ENCODE measurements at places on chromosomes 5 and 9. TPM values are rescaled to one million over a fixed set of nuclear protein-coding genes. Genes with fewer than 3 reads are reported as not detected.

DNA sequence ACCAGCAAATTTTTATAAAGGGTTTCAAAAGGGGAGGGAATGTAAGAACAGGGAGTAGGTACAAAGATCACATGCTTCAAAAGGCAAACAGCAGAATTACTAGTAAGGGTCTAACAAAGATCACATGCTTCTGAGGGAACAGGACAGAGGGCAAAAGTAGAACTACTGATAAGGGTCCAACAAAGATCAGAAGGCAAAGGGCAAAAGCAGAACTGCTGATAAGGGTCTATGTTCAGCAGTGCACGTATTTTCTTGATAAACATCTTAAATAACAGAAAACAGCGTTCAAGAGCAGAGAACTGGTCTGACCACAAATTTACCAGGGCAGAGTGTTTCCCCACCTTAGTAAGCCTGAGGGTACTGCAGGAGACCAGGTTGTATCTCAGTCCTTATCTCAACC, 469.5 kb upstream of the PIK3R1 start:
- DNase-seq: no peak

- no peak for DNase-seq
Measured at GRCh38 chr9:98396236-98396635, 140.8 kb upstream of the TBC1D2 start.

The FAM221B gene
- 0.29 TPM for total RNA-seq

DNA sequence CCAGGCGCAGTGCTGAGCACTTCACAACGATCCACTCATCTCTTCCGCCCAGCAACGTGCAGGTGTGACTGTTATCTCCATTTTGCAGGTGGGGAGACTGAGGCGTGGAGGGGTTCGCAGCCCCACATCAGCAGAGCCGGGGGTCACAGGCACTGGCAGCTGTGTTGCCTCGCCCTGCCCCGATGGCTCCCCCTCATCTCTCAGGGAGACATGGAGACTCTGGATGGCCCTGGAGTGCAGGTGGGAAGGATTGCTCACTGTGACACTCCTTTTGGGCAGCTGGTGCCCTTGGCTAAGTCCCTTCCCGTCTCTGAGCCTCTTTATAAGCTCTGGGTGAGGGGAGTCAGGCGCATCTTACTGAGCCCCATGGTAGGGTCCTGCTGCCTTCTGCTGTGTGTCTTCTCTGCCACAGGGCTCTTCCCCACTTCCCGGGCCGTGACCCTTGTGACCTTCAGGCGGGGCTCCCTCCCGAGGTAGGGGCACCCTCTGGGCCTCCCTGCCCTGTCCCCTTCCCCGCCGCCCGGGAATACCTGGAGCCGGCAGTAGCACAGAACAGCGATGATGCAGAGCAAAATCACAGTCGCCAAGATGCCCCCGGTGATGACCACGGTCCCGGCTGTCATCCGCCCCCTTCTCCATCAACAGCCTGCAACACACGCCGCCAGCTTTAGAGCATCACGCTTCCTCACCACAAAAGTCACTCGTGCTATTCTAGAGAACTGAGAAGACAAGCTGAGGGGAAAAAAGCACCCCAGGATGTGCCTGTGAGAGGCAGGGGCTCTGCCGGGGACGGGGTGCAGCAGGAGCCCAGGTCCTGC, 29.4 kb downstream of the FAM163B start:
- no peak for DNase-seq

DNA sequence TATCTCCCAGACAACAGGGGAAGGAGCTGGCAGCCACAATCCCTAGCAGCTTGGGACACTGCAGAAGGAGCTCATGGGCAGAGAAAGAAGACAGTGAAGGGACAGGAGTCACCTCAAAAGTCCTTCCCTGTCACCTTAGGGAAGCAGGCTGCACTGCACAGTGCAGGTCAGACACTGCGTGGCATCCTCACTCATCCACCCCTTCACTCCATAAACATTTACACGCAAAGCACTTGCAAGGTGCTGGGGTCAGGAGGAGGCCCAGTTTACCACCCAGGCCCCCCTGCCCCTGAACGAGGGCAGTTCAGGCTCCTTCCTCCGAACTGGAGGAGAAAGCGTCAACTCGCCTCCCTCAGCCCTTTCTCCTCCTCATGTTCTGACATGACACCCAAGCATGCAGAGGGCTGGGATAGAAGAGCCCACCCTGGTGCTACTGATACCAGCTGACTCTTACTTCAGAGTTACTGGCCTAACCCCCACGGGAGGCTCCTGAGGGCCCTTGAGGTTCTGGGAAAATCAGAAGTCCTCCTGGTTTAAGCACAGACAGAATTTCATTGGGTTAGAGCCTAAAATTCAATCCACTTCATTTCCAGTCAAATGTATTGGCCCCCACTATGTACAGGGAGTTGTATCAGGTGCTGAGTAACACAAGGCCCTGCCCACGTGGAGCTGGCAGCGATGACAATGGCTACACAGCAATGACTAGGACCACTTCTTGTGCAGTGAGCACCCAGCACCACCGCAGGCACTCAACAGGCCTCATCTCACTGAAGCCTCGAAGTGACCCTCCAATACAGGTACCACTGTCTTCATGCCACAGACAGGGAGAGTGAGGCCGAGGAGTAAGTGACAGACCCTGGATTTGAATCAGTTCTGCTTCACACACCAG, 70.4 kb downstream of the RAPGEF1 start:
- DNase-seq: no peak

GRCh38 chr5:174145821-174146220, 100.3 kb downstream of the NSG2 start:
- peak; percentile 16 for DNase-seq

DNA sequence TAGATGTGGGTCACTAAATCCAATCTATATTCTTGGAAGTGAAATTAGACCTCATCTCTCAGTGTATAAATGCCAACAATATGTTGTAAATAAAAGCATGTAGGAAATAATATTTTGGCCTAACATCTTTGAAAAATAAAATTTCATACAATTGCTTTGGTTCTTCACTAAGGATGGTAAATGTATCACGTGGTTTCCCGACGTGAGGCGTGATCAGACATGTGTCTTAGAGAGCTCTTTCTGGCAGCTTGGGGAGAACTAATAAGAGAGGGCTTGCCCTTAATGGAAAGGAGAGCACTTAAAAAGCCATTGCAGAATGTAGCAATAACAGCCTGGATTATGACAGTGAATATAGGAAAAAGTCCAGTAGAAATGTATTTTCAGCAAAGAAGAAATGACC, 602.6 kb downstream of the CDH12 start:
- DNase-seq: no peak

DNA sequence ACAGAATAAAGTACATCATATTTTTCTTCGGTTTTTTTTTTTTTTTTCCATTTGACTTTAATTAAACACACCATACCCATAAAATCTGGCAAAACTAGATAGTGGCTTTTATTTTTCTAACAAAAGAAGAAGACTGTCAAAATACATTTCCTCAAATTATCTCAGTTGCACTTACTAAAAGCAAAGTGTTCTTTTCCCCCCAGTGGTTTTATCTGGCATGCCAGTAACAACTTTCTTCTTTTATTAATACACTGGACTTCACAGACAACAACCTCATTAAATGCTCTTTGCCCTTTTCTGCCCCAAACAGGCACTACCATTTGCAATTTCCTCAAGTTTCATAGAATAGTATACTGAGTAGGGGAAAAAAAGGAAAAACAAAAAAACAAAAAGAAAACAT, 1792.3 kb downstream of the EFNA5 start:
- DNase-seq: no peak

DNA sequence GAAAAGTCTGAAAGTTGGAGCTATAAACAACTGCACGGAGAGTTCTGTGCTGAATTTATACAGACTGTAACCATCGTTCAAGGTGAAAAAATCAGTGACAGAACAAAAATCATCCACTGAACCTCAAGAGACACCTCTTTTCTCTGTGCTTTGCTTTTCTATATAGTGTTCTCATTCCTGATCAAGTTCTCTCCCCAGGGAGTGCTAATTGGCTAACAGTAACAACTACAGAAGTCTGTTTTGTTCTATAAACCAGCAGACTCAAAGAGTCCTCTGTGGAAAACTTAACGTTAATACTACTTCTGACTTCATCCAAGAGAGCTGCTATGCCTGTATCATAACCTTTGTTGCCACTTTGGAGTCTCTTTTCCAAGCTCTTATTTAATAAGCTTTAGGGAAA, 1388.3 kb upstream of the C9orf72 start:
- DNase-seq: no peak

The PAM gene
- total RNA-seq: 153 TPM

Measured in PC-3 (cell line).